ENCODE measurements at places on chromosomes 1 and 21.

DNA sequence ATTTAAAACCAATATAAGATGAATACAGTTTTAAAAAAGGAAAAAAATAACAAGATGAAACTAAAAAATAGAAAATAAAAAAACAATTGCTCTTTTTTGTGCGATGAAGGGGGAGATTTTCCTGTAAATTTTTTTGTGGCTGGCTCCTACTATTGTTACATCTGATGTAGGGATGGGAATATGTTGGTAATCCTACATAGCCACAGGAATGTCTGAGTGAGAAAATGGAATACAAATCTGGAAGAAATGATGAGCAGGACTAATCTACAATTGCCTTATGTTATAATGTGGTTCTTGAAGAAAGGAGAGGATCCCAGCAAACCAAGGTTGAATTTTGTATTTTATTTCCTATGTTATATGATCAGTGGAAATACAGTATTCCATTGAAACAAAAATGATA lies 40.9 kb downstream of the ATP6V1G3 start:
- DNase-seq: no peak

- DNase-seq: no peak
These were observed 14.5 kb upstream of the RUNX1 start for GRCh38 chr21:35063428-35064172.

GRCh38 chr1:86464819-86465218 lies 3.9 kb upstream of the CLCA1 start:
- DNase-seq: no peak

DNA sequence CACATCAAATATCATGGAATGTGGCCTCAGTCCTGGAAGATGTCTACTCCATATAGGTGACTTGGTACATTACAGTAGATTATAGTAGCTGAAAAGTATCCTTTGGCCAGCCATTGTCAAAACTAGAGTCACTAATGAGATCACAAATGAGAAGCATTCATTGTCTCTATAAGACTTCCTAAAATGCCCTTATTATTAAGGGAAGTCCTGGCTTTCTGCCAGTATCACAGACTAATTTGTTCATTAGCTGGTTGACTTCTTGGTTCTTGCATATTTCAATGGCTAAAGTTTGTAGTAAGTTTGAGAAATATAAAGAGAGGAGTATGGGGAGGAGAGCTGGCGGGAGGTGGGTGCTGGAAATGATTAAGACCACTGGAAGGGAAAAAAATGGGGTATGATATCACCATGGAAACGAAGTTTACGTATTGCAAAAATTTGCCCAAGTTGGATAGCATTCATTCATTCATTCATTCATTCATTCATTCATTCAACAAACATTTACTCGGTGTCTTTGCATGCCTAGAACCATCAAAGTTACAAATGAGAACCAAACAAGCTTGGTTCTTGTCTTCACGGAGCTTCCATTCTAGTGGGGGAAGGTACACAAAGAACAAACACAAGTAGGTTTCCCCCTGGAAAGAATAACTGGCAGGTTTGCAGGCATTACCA lies 11.7 kb upstream of the B3GALNT2 start:
- DNase-seq: no peak

DNA sequence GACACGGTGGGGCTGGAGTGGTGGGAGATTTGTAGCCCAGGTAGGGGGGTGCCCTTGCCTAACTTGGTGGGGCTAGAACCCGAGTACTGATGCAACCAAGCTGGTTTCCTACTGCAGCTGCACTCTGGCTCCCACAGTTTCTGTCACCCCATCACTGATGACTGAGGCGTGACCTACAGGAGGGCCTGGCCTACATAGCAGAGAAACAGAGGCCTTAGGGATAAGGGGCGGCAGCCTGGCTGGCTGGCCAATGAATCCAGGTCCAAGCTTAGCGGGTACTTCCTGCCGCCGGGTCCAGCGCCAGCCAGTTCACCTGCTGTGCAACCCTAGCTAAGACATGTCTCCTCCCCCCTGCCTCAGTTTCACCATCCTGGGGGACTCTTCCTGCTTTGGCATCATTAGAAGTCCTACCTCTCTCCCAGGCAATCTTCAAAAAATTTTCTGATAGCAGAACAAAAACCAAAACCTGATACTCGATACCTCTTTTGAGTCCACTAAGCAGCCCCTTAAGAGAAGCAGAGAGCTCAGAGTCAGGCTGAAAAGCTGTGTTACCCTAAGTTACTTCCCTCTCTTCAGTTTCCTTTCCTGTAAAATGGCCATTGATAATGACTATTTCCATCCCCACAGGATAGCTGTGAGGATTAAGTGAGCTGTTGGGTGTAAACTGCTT lies 27.3 kb upstream of the RNF19B start:
- DNase-seq: no peak

DNA sequence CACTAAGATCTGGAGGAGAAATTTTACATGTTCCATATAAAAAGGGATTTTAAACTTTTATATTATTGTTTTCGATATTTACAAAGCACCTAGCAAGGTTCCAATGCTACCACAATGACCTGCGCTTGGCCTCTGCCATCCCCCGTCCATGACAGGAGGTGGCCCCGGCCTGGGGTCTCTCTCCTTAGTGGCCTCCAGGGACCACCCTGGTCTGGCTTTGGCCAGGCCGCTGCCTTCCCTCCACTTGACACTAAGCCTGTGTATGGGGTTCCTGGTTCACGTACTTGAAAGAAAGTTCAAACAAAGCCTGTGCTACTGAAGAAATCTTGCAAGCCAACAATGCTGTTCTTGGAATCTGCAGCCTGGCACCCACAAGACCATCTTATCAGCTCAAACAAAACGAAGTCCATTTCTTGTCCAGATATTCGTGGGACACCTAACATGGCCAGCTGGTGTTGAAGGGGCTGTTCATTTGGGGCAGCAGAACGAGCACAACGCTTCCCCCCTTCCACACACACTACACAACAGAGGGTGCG lies 12.8 kb downstream of the PRDM15 start:
- DNase-seq: no peak

DNA sequence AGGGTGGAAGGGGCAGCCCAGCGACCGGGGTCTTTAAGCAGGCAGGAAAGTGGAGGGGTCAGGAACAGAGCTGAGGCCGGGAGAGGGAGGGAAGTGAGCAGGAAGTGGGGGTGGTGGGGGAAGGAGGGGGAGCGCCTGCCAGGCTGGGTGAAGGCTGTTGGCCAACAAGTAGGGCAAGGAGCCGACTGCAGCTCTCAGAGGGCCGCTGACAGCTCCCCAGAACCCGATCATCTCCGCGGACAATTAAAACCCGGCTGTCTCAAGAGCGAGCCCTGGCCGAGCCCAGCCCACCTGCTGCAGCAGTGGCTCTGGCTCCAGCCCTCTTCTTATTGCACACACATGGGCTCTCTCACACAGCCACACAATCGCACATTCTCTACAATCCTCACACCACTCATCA lies 51.6 kb downstream of the GRIK3 start:
- DNase-seq: no peak

- no peak for DNase-seq
These were observed 18.0 kb downstream of the PTPRU start for GRCh38 chr1:29254346-29254745.

- no peak for DNase-seq
These were observed 7.9 kb downstream of the CD53 start for GRCh38 chr1:110880708-110881374.

DNA sequence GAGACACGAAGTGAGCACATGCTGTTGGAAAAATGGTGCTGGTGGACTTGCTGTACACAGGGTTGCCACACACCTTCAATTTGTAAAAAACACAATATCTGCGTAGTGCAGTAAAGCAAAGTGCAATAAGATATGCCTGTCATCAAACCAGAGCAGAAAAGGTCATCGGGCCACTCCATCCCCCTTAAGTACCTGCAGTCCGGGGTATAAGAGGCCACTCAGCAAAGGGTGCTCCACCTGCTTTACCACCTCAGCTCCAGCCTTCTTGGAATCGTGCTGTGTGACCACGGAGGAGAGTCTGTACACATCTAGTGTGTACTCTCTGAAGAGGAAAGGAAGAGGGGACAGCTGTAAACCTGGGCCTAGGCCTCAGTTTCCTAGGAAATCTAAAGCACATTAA lies 10.9 kb downstream of the YARS1 start:
- no peak for DNase-seq

GRCh38 chr1:93443454-93443853 lies 4.5 kb upstream of the FNBP1L start:
- DNase-seq: no peak

GRCh38 chr1:234659538-234659937 lies 49.6 kb upstream of the IRF2BP2 start:
- DNase-seq: peak; percentile 63

DNA sequence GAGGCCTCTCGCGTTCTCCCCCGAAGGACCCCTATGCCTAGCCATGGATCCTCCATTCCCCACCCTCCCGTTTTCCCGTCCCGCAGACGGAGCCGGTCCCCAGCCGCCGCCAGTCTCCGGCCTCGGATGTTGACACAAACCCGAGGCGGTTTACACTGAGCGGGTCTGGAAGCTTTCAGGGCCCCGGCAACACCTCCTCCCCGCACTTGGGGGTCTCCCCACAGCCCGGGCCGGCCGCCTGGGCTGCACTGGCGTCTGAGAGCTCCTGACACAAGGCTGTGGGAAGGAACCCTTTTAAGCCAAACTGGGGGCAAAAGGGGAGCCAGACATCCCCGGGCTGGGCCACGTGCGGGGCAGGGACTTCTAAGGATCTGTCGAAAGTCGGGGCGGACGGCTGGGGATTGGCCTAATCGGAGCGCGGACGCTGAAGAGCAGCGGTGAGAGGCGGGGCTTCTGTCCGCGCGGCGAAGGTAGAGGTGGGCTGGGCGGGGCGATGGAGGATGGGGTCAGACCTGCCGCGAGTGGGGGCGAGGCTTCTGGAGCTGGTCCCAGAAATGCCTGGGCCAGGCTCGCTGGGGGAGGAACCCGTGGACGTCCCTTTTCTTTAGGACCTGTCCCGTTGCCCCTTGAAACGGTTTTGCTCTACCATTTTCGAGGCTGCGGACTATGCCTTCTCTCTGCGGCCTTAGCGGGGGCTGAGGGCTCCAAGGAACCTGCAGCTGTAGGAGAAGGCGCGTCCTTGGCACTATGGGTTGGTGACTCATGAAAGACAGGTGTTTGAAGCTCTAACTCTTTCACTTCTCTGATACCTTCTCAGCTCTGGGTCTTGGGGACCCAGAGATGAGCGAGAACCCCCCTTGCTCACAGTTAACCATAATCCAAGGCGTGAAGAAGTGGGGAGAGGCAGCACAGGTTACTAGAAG lies 1.2 kb upstream of the HPCAL4 start:
- DNase-seq: no peak
